ENCODE measurements at places on chromosomes 1 and 21.

DNA sequence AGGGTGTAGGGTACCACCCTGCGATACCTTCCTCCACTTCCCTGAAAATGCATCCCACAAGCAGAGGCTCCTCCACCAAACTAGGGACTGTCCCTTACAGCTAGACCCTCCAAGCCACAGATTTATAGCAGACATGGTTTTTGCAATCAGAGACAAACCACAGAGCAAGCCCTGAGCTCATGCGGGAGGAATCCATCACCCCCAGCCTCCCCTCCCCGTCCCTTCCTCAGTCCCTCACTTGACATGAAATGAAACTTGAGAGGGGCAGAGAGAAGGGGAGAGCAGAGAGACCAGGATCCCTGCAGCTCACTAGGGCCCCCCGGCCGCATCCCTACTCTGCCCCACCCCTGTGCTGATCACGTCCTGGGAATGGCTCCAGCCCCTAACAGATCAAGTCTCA lies 94.9 kb downstream of the MRPL37 start:
- DNase-seq: no peak

- no peak for DNase-seq
These were observed 8.5 kb downstream of the PDZK1IP1 start for GRCh38 chr1:47181095-47181954.

- peak; percentile 19 for DNase-seq
These were observed 547.9 kb upstream of the TMPRSS15 start for GRCh38 chr21:18951271-18952038.

- DNase-seq: no peak
These were observed 10.8 kb upstream of the IL10RB start for GRCh38 chr21:33255404-33255803.

- no peak for DNase-seq
These were observed 1.5 kb downstream of the CSDE1 start for GRCh38 chr1:114756009-114756892.

GRCh38 chr1:175313672-175314225 lies 121.2 kb upstream of the KIAA0040 start:
- no peak for DNase-seq

DNA sequence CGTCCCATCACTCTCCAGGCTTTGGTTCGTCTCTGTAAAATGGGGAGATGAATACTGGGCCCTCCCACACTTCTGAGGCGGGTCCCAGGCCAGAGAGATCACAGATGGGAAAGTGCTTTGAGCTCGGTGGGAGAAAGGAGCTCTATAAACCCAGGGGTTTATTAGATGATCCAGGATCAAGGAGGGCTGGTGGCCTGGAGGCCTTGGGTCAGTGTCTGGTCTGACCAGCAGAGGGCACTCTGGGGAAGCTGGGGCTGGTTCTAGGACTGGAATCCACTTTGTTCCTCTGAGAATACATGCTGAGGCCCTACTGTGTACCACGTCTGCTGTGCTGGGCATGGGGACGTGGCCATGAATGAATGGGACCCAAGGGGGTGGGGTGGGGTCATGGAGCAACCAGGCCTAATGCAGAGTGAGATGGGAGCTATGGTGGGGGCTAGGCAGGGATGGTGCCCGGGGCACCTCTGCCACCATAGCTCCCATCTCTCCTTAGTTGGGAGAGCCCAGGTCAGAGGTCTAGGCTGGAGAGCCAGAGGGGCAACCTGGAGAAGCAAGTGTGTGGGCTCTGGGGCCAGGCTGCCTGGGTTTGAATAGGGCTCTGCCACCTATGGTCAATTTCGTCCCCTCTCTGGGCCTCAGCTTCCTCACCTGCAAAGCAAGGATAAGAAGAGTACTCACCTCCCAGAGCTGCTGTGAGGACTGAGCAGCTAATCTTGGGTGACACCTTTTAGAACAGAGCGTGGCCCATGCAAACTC lies 9.0 kb upstream of the FAM131C start:
- no peak for DNase-seq

- DNase-seq: no peak
These were observed 86.1 kb downstream of the PTGER3 start for GRCh38 chr1:70961374-70961975.

- no peak for DNase-seq
These were observed 104.0 kb upstream of the PPM1J start for GRCh38 chr1:112818990-112819689.

DNA sequence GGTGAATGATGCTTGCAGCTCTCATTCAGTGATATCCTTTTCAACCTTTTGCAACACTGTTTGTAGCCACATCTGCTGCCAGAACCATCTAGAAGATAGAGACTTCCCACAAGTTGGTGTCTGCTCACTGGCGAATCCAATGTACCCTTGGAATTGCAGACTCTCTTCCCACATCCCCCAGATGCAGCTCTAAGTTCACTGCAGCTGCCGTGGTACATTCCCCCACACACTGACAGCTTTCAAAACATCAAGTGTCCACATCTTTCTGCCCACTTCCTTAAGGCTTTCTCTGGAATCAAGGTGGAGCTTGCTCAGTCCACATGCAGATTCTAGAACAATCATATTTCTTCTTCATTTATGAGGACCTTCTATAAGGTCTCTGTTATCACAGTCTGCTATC lies 99.2 kb downstream of the PLPPR4 start:
- DNase-seq: no peak

DNA sequence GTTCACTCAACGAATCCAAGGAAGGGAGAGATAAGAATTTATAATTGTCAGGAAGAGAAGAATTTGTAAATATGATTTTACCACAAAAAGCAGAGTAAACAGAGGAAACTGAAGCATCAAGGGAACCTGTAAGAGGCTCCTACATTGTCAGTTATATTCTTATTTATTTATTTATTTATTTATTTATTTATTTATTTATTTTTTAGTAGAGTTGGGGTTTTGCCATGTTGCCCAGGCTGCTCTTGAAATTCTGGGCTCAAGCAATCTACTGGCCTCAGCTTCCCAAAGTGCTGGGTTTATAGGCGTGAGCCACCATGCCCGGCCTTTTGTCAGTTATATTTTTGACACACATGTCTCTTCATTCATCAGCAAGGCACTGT lies 47.1 kb downstream of the FCRL3 start:
- DNase-seq: no peak

DNA sequence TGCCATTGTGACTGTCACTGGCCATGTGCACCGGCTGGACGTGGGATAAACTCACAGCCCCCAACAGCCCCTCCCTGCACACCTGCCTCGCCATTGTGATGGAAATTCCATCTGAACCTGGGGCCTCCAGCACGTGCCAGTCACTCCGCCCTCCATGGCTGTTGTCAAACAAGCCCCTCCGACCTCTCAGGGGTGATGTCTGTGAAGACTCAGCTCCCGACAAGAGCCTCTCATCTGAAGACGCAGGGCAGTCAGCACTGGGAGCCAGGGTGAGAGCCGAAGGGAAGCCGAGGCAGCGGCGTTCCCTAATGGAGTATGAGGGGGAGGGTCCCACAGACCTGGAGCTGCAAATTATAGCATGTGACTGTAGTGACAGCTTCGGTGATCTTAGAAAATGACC lies 1.4 kb upstream of the KRTAP10-2 start:
- DNase-seq: no peak

DNA sequence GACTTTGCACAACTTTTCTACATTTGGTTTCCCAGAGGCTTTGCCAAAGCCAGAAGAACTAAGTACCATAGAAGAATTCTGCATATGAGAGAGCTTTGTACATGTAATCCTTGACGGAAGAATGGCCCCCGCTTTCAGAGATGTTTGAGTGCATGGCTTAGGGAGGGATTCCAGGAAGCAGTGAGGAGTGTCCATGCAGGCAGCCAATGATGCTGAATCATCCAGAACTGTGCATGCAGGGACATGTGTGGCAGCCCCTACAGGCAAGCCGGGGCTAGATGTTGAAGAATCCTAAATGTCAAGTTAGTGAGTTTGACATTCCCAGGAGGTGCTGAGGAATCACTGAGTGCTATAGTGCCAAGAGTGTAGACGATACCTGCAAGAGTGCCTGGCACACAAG lies 9.9 kb upstream of the HAO2 start:
- DNase-seq: no peak

- DNase-seq: peak; percentile 29
These were observed 897 bp downstream of the EPHX4 start for GRCh38 chr1:92030656-92031107.

- peak; percentile 22 for DNase-seq
These were observed 650.4 kb downstream of the LTN1 start for GRCh38 chr21:28342212-28342810.

- DNase-seq: no peak
These were observed at the start of gene SAMSN1 for GRCh38 chr21:14545906-14546480. TSS of gene SAMSN1 (minus strand) at chr21:14546315. CDS start at chr21:14546261, 54 bp downstream.

DNA sequence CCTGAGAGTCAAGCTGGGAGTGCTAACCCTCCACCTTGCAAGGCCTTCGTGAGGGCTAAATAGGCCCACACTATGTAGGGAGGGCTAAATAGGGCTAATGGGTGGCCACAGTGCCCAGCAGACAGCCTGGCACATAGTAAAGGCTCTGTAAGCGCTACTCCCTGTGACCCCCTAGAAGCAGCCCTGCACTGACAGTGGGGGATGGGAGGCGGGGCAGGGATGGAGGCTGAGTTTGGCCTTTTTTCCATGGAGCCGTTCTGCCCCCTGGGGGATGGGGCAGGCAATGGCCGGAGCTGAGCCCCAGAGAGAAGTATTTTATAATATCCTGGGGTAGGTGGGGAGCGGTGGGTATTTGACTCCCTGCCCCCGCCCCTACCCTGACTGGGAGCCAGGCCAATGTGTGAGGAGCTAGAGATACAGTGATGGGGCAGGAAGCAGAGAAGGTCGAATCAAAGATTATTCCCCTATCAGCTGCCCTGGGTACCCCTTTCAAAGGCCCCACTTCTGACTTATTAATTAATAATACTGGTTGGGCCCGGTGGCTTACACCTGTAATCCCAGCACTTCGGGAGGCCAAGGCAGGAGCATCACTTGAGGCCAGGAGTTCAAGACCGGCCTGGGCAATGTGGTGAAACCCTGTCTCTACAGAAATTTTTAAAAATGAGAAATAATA lies 42.3 kb downstream of the LACTBL1 start:
- DNase-seq: no peak

DNA sequence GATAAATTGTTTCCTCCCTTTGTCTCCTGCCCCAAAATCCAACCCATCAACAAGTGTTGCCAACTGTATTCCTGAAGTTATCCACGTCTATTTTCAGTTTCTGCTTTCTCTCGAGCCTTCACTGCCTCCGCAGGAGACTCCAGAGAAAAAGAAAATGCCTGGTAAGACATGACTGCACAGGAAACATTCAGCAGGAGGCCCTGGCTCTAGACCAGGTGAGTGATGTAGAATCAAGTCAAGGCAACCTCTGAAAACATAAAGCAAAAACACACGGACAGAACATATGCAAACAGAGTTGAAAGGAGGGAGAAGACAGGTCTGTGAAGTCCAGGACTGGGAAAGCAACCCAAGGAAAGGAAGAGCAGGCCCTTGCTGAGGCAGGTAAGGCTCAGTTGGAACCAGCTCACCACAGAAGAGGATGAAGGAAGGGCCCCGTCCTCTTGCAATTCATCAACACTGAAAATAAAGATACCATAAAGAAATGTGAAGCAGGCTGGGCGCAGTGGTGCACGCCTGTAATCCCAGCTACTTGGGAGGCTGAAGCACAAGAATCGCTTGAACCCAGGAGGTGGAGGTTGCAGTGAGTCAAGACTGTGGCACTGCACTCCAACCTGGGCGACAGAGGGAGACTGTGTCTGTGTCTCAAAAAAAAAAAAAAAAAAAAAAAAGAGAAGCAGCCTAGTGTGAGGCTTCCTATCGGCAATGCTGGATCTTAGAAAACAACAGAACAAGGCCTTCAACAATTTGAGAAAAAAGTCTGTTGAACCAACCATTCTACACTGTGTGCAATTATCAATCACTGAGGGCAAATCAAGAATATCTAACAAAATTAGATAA lies 8.8 kb downstream of the NOL9 start:
- peak; percentile 83 for DNase-seq

DNA sequence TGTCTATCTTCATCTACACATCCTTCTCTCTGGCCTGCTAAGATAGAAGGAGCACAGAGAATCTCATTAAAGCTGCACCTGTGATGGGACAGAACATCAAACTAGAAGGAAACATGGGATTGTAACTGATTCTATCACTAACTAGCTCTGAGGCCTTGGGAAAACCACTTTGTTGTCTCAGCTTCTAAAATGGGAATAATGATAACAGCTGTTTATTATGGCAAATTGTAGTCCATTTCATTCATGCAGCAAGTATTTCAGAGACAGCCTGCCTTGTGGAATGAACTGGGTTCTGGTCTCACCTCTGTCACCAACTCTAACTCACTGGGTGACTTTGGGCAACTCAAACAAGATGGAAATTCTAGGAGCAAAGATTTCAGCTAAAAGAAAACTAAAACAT lies 12.4 kb downstream of the GJA5 start:
- no peak for DNase-seq

- no peak for DNase-seq
These were observed 613 bp upstream of the ERO1B start for GRCh38 chr1:236282425-236282716.

- DNase-seq: peak; percentile 39
These were observed 46.2 kb upstream of the DAB1 start for GRCh38 chr1:57470036-57470435.

GRCh38 chr1:154808909-154809262 lies 61.2 kb downstream of the KCNN3 start:
- no peak for DNase-seq

- DNase-seq: no peak
These were observed 33.3 kb downstream of the FOXD2 start for GRCh38 chr1:47471163-47471562.

GRCh38 chr1:203282720-203283542 lies 22.4 kb upstream of the BTG2 start:
- no peak for DNase-seq

GRCh38 chr1:230507666-230508402 lies 81.7 kb upstream of the PGBD5 start:
- no peak for DNase-seq

- DNase-seq: peak; percentile 4
These were observed 749 bp downstream of the IBA57 start for GRCh38 chr1:228166170-228166936.

DNA sequence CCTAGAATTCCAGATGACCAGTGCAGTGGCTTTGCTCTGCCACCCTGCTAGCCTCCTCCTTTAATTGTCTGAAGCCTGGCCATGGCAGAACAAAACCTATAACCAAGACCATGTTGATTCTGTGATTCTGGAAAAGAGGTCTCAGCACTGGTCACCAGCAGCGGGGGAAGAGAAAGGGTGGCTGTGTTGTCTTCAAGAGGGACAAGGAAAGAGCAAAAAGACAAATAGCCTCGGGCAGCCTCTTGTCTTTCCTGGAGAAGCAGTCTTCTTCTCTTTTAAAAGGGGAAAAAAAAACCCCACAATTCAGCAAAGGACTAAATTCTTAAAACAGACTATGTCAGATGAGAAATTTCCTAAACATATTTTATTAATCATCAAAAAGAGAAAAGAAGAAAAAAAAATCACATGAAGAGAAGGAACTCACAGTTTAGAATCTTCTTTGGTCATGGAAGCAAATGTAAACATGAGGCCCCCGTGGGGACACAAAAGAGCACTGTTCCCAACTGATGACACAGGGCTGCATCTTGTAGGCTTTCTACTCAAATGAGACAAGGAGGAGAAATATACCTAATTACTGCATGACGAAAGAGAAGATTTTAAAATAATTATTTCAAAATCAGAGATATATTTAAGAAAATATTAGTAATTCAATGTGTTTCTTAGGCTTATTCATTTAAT lies 36.3 kb upstream of the RAP1GAP start:
- DNase-seq: no peak

Measured in astrocyte of the cerebellum (primary cell).